ENCODE measurements at places on chromosomes 6 and 20.

- no peak for DNase-seq
Observed at GRCh38 chr6:33143113-33143770, 49.0 kb downstream of the COL11A2 start.

DNA sequence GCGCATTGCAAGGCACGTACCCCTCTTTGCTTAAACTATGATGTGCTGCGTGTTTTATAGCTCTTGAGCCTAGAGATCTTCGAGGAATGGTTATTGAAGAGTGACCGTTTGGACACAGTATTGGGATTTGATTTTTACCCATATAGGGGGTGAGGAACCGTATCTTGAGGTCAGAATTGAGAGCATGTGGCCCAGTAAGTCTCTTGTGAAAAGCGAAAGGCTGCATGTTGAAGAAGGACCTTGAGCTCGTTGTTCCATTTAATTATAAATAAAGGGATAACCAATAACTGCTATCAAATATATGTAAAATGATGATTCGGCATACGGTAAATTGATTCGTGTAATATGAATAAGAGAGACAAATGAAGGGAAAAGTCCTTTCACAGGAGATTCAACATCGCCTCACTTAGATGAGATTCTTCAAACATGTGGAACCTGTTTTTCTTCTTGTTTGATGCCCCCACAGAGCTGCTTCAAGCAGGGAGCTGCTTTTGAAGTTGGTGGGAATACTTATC lies 66.6 kb downstream of the AKAP12 start:
- DNase-seq, result no peak

DNA sequence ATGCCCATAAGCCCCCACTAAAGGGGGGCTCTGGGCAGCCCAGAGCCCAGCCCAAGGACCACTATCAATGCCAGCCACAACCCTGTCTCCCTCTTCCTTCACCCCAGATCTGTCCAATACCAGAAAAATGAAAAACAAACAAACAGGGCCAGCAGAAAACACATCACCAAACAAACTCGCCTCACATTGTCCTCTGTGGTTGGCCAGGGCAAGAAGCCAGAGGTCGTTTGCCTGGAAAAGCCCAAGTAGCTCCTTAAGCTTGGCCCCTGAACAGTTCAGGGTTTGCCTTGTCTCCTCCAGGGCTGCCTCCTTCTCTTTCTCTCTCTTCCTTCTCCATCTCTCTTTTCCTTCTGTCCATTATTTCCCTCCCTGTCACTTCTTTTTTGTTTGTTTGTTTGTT lies 10.1 kb upstream of the SCUBE3 start:
- DNase-seq, result no peak

- DNase-seq, result no peak
Observed at GRCh38 chr6:81561731-81562130, 190.8 kb downstream of the TENT5A start.

- no peak for DNase-seq
Observed at GRCh38 chr6:1640476-1640875, 30.8 kb downstream of the FOXC1 start.

DNA sequence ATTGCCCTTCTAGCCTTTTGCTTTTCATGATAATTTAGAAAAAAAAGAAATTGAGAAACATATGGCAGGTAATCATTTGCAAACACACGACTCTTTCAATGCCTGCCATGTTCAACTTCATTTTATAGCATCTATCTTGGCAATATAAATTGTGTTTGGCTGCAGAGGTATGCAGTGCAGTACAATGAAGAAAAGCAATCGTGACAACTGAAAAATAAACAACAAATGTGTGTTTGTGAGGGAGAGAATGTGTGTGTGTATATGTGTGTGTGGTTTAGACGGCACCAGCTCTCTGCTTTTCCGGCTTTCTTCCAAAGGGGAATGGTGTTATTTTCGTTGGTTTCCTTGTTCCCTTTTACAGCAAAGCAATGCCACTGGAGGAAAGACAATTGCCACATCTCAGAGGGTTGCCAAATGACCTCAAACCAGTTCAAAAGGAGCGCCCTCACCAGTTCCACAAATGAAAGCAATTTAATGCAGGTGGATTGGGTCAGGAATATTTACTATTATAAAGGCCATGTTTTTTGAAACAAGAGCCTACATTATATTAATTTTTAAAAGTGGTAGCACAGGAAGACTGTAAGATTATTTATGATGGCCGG lies 587.2 kb downstream of the PRKN start:
- no peak for DNase-seq

DNA sequence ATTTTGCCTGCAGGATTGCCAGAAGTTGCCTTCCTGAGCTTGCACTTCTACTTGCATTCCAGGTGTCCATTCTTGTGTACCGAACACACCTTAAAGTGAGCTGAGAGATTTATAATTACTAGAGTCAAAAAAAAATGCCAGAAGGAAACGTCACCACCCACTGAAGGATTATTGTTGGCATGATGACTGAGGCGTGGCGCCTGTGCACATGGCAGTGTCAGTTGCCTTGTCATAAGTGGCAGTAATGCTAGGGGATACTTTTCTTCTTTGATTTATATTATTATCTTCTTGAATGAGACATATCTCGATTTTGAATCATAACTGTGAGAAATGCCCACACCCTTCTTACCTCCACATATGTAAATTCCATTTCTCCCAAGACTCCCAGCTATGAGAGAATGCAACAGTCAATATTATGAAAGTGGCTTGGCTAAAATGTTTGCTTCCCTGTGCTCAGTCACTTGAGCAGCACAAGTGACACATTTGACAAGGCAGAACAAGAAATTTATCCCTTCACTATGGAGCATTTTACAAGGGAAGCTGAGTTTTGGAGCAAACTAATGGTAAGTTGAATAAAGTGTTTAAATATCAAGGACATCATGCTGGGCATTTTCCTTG lies 149.5 kb upstream of the SASH1 start:
- DNase-seq, result no peak

- DNase-seq, result no peak
Observed at GRCh38 chr6:36265744-36266143, 4.1 kb upstream of the PNPLA1 start.

DNA sequence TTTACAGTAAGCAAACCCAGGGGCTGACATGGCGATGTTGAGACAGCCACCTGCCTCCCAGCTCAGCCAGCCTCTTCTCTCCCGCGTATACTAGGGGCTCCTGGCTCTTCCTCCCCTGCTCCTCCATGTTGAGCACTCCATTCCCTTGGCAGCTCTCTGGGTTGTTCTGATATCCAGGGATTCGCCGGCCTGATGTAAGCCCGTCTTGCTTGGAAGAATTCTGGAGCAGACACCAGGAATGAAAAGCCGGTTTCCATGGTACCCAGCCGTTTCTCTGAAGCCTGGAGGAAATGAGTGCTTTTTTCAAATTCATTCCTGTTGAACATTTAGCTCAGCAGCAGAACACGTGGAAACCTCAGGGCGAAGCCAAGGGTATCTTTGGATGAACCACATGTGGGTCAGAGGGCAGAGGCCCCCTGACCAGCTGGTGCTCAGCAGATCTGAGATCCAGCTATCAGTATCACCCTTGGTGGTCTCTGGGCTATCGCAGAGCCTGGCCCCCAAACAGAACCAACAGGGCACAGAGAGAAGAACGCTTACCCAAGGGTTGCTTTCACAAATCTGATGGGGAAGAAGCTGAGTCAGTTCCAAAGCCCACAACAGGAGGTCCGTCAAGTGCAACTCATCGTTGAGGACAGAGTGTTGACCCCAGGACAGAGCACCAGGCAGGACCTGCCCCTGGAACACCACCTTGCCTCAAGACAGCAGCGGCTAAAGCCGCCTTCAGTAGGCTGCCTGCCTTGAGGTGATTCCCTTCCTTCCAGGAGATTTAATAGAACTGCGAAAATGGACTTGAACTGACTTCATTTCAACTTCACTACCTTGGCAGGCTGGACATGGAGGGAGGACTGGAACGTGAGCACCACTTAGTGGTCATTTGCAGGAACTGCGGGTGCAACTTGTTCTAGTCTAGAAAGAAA lies 96.1 kb upstream of the RIN2 start:
- DNase-seq, result peak; percentile 65

- peak; percentile 53 for DNase-seq
Observed at GRCh38 chr6:13248053-13248452, 80.3 kb downstream of the TBC1D7 start.

DNA sequence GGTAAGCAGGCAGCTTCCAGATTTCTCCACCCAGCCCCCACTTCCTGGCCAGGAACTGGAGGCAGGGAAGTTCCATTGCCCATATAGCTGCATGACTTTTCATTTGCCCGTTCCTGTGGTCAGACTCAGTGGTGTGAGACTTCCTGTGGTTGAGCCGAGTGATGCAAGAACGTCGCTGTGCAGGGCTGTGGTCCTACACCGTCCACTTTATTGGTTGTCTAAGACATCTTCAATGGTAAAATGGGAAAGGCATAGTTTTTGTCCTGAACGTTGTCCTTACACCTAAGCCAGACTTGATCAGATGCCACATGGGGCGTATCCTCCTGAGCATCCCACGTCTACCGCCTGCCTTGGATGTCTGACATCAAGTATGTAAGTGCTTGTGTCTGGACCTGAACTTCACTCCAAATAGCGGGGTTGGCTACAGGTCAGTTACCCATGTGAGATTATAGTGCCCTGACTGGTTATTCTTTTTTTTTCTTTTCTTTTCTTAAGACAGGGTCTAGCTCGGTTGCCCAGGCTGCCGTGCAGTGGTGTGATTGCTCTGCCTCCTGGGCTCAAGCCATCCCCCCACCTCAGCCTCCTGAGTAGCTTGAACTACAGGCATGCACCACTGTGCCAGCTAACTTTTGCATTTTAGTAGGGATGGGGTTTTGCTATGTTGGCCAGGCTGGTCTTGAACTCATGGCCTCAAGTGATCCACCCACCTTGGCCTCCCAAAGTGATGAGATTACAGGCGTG lies 25.9 kb upstream of the GTSF1L start:
- DNase-seq, result no peak

DNA sequence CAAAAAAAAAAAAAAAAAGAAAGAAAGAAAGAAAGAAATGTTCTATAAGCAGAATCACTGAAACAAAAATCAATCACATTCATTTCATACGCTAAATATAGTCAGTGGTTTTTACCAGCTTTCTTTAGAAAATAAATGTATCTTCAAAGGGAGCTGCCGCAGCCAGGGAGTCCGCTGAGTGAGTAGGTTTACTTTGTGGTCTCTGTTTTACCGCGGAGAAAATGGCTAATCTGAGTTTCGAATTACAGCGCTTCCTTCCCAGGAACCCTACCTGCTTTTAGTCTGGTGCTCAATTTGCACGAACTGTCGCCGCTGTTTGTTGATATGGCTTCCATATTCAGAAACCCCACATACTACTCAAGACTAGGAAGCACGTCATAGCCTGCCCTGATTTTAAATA lies 102.4 kb downstream of the TFAP2A start:
- no peak for DNase-seq

- DNase-seq, result no peak
Observed at GRCh38 chr6:23688650-23689049, 437.4 kb upstream of the NRSN1 start.

DNA sequence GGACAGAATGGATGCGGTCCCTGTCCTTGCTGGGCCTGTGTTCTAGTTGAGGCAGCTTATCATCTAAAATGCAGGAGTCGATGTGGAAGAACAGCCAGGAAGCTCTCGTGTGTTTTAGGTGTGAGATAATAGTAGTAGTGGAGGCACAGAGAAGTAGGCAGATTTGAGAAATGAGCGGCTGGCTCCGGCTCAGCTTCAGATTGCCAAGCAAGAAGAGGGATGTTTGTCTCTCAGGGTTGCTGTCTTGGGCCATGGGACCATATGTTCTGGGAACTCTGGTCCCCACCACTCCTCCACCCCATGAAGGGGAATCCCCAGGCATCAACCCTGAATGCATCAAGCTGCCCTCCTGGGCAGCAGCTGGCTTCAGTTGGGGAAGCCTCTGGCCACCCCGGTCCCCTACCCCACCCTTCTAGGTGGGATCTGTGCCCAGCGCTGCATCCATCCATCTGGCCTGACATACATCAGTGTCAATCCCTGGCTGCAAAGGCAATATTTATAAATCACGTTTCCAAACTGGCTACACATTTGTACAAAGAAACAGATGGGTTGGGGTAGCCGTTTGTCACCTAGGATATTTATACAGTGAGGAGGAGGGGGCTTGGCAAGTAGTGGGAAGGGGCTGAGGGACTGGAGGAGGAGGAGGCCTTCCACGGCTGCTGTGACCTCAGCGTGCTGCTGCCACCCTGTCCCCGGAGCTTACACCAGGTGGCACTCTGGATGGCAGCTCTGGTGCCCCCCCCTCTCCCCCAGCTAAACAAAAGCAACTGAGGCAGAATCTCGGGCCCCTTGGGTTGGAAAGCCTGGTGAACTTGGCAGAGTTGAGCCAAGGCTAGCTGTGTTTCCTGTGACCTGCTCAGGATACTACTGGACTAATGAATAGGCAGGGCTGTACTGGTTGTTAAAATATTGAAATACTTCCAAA lies 64.4 kb downstream of the CD40 start:
- peak; percentile 95 for DNase-seq

- DNase-seq, result no peak
Observed at GRCh38 chr20:32017711-32018251, 7.5 kb downstream of the CCM2L start.

DNA sequence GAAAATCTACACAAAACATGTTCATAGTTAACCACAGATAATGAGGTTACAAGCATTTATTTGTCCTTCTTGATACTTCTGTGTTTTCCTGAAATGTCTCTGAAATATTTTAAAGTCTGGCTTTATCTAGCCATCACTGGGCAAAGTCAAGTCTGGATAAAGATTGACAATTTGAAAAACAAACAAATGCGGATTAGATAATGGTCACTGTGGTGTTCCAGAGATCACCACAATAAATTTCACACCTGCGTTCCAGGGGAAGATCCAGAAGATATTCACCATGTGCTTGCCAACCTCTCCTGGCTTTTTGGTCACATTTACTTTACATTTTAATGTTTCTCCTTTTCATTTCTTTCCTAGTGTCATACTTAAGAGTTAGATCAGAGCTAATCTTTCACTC lies 109.7 kb upstream of the CCDC28A start:
- DNase-seq, result no peak

DNA sequence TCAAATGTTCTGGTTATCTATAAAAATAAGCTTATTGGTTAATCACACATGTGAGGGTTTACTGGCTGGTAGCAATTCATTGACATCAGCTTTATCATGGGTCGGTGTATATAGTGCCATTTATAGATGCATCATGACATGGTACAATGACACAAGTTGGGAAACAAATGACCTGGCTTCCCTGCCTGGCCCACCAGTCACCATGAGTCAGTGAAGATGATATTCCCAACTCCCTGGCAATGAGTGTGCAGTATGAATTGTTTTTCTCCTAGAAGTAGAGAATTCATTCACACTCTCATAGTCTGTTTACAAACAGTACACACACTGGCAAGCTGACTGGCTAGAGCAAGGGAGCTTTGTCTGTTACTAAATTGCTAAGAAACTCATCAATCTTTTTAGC lies 37.2 kb upstream of the CALHM6 start:
- DNase-seq, result no peak

GRCh38 chr20:36035745-36036144 lies 67.4 kb downstream of the CNBD2 start:
- DNase-seq, result no peak

DNA sequence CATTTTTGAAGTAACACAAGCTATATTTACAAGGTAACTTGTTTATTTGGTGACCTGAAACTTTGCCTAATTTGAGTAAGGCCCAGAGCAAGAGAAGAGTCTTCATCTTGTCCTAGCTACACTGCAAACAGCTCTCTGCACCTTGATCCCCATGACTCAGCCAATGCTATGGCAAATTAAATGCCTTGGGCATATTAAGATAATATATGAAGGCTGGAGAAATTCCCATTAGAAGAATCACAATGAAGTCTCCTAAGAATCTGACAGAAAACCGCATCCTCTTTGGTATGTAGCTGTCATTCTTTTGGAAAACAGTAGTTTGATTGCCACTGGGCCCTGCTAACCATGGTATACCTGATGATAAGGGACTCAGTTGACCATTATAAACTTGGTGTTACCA lies 204.5 kb downstream of the UBE3D start:
- DNase-seq, result no peak

GRCh38 chr6:120410586-120410985 lies 923.7 kb downstream of the TBC1D32 start:
- no peak for DNase-seq

Data from NCI-H1694 treated with DMSO at 0.1 percent for 48 hours (cell line).